NCI-H1694 treated with DMSO at 0.1 percent for 48 hours (cell line): ENCODE measurements at places on chromosomes 7 and 10.
A peak's percentile ranks its signal among the peaks of the same experiment; 100 is the strongest.

DNA sequence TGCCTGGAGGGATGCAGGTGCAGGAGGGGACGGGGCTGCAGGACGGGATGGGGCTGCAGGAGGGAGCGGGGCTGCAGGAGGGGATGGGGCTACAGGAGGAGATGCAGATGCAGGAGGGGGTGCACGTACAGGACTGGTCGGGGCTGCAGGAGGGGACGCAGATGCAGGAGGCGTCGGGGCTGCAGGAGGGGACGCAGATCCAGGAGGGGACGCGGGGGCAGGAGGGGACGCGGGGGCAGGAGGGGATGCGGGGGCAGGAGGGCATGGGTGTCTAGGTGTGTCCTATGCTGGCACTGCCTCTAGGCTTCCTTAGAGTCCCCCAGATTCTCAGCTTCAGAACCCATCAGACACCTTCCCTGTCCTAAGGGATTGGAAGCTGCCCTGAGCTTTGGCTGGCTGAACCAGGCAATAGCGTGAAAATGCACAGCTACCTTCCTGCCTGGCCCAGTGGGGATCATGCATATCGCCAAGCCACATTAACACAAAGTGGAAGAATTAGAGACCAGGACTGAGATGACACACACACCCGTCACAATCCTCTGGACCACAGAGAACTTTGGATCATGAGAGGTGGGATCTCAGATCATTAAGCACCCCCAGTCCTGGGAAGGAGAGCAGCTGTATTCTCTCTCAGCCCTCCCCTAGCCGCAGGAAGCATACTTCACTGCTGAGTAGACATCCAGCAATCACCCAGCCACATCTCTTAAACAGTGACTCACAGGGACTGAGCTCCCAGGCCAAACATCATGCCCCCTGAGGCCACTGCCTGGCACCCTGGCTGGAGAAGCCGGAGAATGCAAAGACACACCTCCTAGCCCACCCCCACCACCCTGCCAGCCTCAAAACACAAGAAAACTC lies 67.3 kb downstream of the VWA2 start:
- DNase-seq = no peak

- DNase-seq = no peak
Observed at GRCh38 chr7:126445991-126446390, 806.8 kb downstream of the GRM8 start.

GRCh38 chr7:114759347-114760062 lies 162.4 kb upstream of the MDFIC start:
- DNase-seq = no peak

DNA sequence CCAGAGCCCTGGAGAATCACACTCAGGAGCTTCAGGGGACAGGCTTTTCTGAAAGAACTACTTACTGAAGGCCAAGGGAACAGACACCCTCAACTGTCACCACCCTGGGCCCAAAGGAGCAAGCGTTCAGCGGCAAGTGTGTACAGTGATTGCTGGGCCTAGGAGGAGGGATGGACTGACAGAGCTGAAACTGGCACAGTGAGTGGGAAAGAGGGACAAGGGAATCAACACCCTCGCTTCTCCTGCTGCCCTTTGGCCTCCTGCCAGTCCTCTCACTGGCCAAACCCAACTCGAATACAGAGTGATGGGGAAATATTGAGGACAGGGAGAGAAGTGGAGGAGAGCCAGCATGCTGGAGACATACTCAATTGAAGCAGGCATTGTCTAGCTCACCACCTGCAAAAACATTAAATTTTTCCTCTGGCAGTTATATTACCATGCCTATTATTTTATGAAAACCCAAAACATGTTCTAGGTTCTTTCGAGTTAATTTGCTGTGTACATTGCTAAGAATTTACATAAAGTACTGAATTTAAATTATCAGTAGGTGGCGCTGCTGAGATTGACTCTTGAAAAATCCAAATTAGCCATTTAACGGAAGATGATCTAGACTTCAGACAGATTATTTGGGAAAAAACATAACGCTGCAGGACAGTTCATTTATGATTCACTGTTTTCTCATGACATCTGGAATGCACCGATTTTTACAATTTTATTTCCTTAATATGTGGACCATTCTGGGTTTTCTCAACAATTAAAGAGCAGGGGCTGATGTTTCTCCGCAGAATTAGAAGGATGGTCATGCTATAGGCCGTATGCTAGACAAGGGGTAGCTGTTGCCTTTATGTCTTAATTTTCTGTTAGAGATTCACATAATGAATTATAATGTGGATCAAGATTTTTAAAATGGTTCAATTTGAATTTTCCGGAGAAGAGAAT lies 14.7 kb upstream of the TMEM236 start:
- DNase-seq = peak; percentile 40

- DNase-seq = no peak
Observed at GRCh38 chr10:12902851-12903358, 98.6 kb downstream of the CCDC3 start.

GRCh38 chr7:73742753-73743641 lies 4.4 kb upstream of the ABHD11 start:
- no peak for DNase-seq

DNA sequence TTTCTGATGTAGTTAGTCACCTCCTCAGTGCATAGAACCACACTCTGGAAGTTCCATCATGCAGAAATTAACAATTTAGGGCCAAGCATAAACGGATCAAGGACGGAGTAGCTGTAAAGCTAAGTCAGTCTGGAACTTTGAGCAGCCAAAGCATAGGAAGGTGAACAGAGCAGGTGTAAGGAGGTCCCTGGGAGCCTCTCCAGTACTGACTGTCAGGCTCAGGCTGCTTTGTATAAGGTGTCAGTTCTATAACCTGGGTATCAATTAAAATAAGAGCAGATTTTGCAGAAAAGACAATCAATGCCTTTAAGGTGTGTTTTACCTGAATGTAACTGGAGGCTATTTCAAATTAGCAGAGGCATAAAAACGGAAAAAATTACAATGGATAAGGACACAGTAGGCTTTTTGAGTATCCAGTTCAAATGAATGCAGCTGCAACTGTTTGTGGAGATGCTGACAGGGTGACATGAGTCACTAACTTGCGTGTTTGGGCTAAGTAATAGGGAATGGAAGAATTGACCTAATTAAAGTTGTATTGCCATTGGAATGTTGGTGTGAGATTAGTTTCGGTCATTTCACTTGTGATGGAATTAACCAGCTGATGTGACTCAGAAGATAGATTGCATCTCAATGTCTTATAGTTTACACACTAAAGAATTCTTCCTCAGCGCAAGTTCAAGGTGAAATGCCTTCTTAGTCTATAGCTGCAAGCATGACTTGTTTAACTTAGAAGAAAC lies 417.9 kb upstream of the CNTNAP2 start:
- no peak for DNase-seq

DNA sequence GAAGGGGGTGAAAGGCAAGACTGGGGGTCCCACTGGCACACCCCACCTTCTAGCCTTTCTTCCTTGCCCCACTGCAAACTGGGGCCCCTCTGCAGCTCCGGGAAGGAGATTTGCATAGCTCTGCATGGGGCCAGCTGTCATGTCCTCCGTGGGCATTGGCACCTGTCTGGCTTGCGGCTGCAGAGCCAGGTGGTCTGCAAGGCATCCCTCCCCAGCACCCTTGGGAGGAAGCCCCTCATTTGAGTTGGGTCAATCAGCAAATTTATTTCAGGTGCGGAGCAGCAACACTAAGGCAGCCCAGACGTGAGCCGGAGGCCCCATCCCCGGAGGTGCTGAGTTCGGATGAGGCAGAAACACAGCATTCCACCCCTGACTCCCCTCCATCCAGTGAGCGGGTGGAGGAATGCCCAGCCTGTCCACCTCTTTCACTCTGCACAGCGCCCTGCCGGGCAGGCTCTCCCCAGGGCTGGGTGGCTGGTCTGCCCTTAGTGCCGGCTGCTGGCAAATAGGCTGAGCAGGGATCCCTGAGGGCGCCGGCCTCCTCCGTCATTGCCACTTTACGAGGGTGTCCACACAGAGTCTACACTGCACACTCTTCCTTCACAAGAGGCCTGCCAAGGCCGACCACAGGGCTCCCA lies 143.2 kb downstream of the TCERG1L start:
- no peak for DNase-seq

- no peak for DNase-seq
Observed at GRCh38 chr10:129641982-129642381, 174.9 kb downstream of the MGMT start.

GRCh38 chr10:63409465-63410027 lies 56.2 kb downstream of the JMJD1C start:
- DNase-seq = no peak

DNA sequence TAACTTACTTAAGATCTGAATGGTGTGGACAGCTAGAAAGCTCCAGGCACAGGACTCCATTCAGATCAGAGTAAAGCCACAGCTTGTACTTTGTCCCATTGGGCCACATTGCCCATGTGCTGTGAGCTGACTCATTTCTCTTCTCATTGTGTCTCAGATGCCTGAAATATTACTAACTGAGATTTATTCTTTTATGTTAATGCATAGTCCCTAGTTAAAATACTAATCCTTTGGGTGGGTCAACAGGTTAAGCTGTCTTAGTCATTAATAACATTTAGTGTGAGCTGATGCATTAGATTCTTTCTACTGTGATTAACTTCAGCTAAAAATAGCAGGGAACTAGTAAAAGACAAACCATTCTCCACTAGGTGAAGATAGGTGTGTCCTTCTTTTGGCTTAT lies 104.7 kb upstream of the ARMC3 start:
- no peak for DNase-seq

- DNase-seq = no peak
Observed at GRCh38 chr10:130931256-130931655, 380.3 kb downstream of the TCERG1L start.

DNA sequence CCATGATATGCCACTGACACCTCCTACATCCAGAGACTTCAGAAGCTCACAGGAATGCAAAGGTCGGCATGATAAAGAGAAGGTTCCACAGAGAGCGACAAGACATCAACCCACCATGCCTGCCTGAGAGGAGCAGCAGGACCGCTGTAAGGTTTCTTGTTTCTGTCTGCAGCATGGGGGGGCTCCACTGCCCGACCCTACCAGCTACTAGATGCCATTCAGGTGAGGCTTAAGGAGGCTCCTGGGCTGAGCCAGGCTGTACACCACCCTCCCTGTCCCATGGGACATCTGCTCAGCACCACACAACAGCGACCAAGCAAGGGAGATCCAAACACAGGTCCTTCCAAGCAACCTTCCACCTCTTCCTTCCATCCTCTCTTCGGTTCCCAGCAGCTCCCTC lies 234.6 kb downstream of the TNS3 start:
- no peak for DNase-seq

- DNase-seq = no peak
Observed at GRCh38 chr10:117163954-117164548, 26.0 kb upstream of the VAX1 start.

GRCh38 chr7:141460781-141461715 lies 90.2 kb upstream of the AGK start:
- no peak for DNase-seq

DNA sequence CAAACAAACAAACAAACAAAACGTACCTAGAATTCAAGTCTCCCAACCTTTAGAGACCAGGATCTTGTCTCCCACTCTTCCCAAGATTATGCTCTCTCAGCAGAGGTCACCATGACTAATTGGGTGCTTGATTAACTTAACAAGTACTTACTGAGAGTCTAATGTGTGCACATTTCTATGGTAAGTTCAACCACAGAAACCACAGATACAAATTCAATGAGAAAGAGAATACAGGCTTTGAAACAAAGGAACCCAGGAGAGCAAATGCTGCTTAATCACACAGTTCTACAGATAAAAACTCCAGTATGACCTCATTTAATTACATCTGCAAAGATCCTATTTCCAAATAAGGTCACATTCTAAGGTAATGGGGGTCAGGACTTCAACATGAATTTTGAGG lies 142.8 kb downstream of the DNAJC1 start:
- DNase-seq = no peak

DNA sequence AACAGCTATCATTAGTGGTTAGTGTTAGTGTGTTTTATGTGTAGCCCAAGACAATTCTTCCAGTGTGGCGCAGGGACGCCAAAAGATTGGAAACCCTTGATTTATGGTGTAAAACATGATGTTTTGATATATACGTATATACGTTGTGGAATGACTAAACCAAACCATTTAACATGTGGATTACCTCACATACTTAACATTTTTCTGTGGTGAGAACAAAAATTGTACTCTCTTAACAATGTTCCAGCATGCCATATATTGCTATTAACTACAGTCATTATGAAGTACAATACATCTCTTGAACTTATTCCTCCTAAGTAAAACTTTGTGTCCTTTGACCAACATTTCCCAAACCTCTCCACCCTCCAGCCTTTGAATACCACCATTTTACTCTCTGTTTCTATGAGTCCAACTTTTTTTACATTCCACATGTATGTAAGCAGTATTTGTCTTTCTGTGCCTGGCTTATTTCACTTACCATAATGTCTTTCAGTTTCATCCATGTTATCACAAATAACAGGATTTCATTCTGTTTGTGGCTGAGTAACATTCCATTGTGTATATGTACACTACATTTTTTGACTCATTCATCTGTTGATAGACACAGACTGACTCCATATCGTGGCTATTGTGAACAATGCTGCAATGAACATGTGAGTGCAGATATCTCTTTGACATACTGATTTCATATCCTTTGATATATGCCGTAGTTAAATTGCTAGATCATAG lies 42.2 kb upstream of the MAGI2 start:
- no peak for DNase-seq

DNA sequence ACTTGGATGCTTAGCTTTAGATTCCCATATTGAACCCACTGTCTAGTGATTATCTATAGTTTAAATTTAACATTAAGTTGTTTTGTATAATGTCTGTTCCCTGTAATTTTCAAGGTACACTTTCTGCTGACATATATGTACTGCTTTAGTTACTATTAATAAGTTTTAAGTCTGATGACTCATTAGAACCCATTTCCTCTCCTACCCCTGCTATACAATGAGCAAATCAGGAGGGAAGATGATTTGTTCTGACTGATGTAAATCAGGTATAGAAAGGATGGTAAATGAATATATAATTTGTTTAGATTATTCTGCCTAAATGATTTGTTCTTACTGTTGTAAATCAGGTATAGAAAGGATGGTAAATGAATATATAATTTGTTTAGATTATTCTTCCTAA lies 691.8 kb downstream of the NXPH1 start:
- no peak for DNase-seq

DNA sequence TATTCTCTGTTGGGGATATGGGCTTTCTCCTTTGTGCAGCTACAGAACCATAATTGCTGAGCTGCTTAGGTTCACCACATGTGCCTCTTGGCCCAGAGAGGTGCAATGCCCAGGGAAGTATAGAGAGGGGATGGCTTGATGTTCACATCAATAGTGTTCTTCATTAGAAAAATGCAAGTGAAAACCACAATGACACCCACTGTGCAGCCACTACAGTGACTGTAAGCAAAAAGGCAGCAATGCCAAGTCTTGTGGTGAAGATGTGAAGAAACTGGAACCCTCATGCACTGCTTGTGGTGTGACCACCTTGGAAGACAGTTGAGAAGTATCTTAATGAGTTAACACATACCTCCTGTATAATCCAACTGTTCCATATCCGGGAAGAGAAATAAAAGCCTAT lies 318.9 kb upstream of the ZMIZ1 start:
- DNase-seq = no peak

DNA sequence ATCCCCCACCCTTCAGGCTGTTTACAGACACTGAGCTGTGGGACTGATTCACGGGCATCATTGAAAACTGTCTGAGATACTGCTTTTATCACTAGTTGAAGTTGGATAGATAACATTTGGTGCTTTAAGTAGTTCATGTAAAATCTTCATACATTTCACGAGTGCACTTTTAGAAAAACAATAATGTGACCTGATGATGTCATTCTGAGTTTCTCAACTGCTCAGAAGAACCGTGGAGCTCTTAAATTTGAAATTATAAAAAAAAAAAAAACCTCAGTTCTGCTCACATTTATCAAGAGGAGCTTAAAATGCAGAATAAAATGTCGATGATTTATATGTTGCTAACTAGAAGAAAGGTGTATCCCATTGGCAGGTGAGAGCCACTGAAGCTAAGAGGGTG lies 81.5 kb downstream of the GALNT11 start:
- DNase-seq = no peak
